ENCODE measurements at places on chromosomes 3 and 15.

GRCh38 chr3:22474706-22475445, 723.9 kb upstream of the ZNF385D start:
- no peak for DNase-seq

DNA sequence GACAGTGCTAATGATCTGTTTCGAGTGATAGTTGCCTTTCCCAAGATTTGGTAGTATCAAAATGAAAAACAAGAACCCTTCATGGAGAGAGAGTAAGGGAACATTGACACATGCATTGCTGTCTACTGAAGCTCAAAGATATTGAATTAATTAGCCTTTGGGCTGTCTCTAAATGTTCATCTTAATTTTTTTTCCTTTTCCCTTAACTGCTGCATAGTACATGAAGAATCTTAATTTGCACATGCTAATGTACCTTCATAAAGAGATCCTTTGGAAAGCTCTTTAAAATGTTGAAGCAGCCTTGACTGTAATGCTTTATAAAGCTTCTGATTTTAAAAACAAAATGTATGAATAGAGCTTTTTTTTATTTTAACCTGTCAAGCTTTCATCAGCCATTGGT, 452.2 kb downstream of the TUSC7 start:
- no peak for DNase-seq

GRCh38 chr3:16290007-16290826, 25.2 kb downstream of the OXNAD1 start:
- DNase-seq: peak; percentile 39

DNA sequence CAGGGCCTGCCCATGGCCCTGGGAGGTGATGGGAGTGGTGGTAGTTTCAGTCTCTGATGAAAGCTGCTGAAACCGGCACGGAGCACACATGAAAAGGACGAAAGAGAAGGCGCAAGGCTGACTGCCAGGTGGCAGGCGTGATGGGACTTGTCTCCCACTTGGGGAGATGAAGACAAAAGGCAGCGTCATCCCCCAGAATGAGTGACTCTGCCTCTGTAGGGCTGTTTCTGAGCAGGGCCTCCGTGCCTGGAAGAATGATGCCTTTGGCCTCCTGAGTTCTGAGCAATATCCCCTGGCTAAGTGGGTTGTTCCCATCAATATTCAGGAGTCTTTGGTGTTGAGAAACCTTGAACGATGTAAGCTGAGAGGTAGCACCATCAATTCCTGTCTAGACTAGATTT, 237.8 kb downstream of the OPA1 start:
- DNase-seq: no peak

DNA sequence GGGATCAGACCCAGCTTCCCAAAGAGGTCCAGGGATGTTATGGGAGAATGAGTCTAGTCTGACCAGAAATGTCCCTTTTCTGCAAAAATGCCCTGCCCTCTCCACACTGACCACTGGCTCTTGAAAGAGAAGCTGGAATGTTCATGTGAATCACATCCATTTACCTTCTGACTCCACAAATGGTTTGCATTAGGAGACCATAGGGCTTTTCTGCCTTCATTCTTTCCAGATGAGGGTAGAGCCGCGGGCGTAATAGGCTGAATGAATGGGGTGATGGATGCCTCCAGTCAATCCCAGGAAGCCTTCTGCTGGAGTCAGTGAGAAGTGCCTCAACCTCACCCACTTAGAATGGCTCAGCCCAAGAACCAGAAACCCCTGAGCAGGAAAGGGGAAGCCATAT, 47.2 kb upstream of the IREB2 start:
- DNase-seq: no peak

Data from NCI-H2227 treated with DMSO at 0.1 percent for 48 hours (cell line).